ENCODE measurements at places on chromosomes 12 and 14. TPM values are rescaled to one million over a fixed set of nuclear protein-coding genes. Genes with fewer than 3 reads are reported as not detected.

DCN gene
- total RNA-seq: 3,853 TPM

IFNG-AS1 gene
- total RNA-seq: under 0.01 TPM

KRT77 gene
- not detected for total RNA-seq

NAA30 gene
- 10.6 TPM for total RNA-seq

RD3L gene
- total RNA-seq: not detected

RNU7-1 gene
- total RNA-seq: not detected

KLRF1 gene
- not detected for total RNA-seq

GPR135 gene
- 1.7 TPM for total RNA-seq

TAS2R31 gene
- total RNA-seq: 3.0 TPM

TMTC2 gene
- total RNA-seq: 15.9 TPM

Data from bronchial smooth muscle cell (primary cell).